Neural crest cell (in vitro differentiated cells): ENCODE measurements at places on chromosomes 1 and 21.

GRCh38 chr1:29409616-29410015 is 173.3 kb downstream of the PTPRU start:
- H3K27me3 ChIP-seq = peaks cover 27% of the 10 kb centered on the region
- H3K27ac ChIP-seq = no peak overlapping the region
- H3K4me1 ChIP-seq = no peaks in the 10 kb centered on the region
- H3K36me3 ChIP-seq = no peaks in the 10 kb centered on the region
- DNase-seq = no peak

GRCh38 chr1:41314376-41315145 is 46.7 kb upstream of the FOXO6 start:
- no peaks in the 10 kb centered on the region for H3K36me3 ChIP-seq
- no peak overlapping the region for H3K4me3 ChIP-seq
- H3K27me3 ChIP-seq = peaks cover 4% of the 10 kb centered on the region
- no peak for DNase-seq

GRCh38 chr1:199646761-199647160 is 380.7 kb upstream of the NR5A2 start:
- no peaks in the 10 kb centered on the region for H3K4me1 ChIP-seq
- no peak for DNase-seq
- no peaks in the 10 kb centered on the region for H3K36me3 ChIP-seq
- H3K4me3 ChIP-seq = no peak overlapping the region
- no peaks in the 10 kb centered on the region for H3K27me3 ChIP-seq
- H3K27ac ChIP-seq = no peak overlapping the region

DNA sequence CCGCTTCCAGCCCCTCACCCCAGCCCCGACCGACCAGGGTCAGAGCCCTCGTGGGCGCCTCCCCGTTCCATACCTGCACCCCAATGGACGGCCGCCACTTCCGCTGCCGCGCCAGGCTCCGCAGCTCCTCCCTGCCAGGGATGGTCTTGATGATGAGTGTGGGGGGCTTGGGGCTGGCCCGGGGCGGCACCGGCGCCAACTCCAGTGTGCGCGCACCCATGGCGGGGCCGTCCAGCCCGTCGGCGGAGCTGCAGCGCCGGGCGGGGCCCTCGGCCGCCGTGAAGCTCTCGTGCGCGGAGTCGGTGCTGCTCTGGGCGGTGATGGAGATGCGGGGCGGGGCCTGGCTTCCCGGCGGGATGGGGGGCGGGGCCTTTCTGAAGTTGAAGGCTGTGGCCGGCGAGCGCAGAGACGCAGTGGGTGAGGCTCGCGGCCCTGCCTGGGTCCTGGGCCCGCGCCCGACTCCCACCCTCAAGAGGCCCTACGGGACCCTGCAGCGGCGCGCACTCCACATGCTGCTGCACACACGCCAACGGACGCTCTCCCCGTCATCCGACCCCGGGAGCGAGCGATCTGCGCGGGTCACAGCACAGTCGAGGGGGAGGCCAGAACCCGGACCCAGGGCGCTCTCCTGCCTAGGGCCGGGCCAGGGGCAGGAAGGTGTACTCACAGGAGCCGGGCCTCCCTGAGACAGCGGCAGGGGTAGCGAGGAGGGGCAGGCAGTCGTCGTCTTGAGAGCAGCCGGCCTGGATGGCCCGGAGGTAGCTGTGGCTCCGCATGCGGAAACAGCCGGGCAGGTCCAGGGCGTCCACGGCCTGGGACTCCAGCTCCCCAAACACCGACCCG is 26.1 kb upstream of the SMIM12 start:
- no peak overlapping the region for H3K27ac ChIP-seq
- peak; percentile 62 for DNase-seq
- H3K4me1 ChIP-seq = no peaks in the 10 kb centered on the region
- peaks cover 91% of the 10 kb centered on the region for H3K27me3 ChIP-seq

DNA sequence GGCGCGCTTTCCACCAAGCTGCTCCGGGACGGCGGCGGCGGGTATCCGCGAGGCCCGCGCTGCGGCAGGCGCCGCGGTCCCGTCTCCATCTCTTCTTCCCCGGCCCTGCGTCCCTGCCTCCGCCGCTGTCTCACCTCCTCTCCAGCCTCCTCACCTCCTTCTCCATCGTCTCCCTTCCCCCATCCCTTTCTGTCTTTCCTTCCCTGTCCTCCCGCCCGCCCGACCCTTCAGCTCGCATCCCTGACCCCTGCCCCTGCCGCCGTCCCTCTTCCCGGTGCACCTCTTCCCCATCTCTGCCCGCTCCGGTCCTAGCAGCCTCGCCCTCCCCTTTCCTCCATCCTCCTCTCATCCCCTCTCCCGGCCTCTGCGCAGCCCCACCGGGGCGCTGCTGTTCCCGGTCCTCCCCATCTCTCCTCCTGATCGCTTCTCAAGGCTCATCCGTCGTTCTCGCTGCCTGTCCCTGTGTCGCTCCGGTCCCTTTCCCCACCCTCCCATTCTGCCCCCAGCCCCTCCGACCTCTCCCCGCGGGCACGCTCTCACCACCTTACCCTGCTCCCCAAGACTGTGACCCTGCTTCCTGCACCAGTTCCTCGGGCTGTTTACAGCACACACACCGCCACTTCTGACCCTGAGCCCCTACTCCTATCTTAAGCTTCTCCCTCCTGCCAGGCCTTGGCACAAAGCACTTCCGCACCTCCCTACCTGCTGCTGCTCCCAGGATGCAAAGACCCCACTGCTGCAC is 760 bp upstream of the NPHP4 start:
- H3K27me3 ChIP-seq = peaks cover 11% of the 10 kb centered on the region
- peaks cover 23% of the 10 kb centered on the region for H3K4me1 ChIP-seq
- no peaks in the 10 kb centered on the region for H3K36me3 ChIP-seq
- H3K4me3 ChIP-seq = peak overlapping the region; percentile 96

DNA sequence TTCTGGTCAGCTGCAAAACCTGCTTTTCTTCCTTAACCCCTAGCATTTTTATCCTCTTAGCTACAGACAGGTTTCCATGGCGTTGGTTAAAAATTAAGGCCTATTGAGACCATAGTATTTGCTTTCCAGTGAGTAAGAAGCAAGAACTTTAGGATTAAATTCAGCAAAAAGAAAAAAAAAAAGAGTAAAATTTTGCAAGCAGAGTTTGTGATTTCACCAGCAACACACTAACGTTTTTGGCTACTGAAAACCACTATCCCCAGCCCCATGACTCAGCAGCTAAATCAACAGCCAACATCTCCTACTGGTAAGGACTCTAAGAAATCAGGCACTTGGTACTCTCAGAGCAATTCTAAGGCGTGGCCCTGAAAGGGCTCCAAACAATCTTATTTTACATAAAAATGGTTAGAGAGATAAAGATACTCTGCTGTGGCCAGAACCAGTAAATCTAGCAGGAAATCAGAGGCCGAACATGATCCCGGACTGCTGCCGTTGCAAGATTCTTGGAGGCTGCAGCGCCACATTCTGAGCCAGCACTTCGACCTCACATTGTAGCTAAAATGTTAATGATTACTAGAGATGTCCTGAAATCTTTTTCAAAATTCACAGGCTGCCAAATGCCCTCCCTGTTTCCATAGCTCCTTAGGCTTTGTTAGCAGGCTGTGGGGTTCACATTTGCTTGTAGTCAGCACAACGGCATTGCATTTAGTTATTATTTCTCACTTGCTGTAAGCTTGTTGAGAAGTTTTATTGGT is 1.6 kb upstream of the ENO1 start:
- peak overlapping the region; percentile 91 for H3K4me3 ChIP-seq
- H3K4me1 ChIP-seq = peaks cover 40% of the 10 kb centered on the region
- peaks cover 4% of the 10 kb centered on the region for H3K27me3 ChIP-seq

DNA sequence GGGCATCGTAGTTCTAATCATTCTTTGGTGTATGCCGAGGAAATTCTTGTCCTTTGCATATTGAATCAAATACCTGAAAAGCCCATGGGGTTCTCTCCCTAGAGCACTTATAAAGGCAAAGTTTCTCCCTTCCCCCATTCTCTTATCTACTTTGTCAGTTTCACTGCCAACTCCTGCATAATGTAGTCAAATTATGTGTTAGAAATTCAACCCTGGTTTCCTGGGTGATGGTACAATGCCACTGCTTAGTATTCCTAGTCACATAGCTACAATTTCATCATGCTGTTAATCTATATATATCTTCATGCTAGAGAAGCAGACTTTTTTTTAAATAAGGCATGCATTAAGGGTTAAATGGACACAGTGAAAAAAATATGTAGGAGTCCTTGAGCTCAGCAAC is 119.0 kb downstream of the PDE4B start:
- H3K4me3 ChIP-seq = no peak overlapping the region
- no peaks in the 10 kb centered on the region for H3K36me3 ChIP-seq
- H3K4me1 ChIP-seq = peaks cover 26% of the 10 kb centered on the region
- H3K27me3 ChIP-seq = no peaks in the 10 kb centered on the region

GRCh38 chr1:45827256-45827655 is 23.8 kb downstream of the MAST2 start:
- peaks cover 26% of the 10 kb centered on the region for H3K36me3 ChIP-seq
- H3K27ac ChIP-seq = no peak overlapping the region
- H3K4me3 ChIP-seq = no peak overlapping the region

GRCh38 chr1:90854397-90854924 is 137.4 kb upstream of the BARHL2 start:
- H3K4me1 ChIP-seq = peaks cover 27% of the 10 kb centered on the region
- DNase-seq = no peak
- no peaks in the 10 kb centered on the region for H3K36me3 ChIP-seq
- peaks cover 28% of the 10 kb centered on the region for H3K27me3 ChIP-seq
- H3K27ac ChIP-seq = no peak overlapping the region

- no peak overlapping the region for H3K27ac ChIP-seq
- H3K4me3 ChIP-seq = no peak overlapping the region
- no peaks in the 10 kb centered on the region for H3K27me3 ChIP-seq
Measured at GRCh38 chr1:172545396-172546004, 12.6 kb downstream of the SUCO start.

DNA sequence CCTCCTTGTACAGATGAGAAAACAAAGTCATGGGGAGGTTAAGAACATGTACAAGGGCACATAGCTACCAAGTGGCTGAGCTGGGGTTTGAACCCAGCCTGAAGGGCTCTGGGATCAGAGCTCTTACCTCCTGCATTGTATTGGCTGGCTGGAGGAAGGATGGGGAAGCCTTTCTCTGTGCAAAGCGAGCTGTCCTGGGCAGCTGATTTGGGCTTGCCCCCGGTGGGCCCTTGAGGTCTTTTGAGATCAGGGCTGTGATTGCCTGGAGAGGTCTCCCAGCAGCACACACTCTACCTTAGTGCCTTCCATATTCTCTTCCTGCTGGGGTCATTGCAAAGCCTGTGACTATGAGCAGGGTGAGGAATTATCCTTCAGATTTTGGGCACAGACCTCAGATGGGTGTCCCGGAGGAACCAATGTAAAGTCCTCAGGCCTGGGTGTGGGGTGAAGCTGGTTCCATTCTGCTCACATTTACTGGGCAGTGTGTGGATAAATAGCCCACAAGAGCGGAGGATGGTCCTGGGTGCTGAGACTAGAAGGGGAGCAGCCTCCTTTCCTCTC is 53.3 kb upstream of the EPS8L3 start:
- peaks cover 32% of the 10 kb centered on the region for H3K4me1 ChIP-seq
- no peaks in the 10 kb centered on the region for H3K27me3 ChIP-seq
- DNase-seq = no peak
- peaks cover 4% of the 10 kb centered on the region for H3K36me3 ChIP-seq
- no peak overlapping the region for H3K4me3 ChIP-seq
- H3K27ac ChIP-seq = no peak overlapping the region

- no peak overlapping the region for H3K4me3 ChIP-seq
- H3K27ac ChIP-seq = peak overlapping the region; percentile 54
- DNase-seq = no peak
- H3K27me3 ChIP-seq = no peaks in the 10 kb centered on the region
Measured at GRCh38 chr1:147652306-147652705, 18.0 kb downstream of the ACP6 start.

DNA sequence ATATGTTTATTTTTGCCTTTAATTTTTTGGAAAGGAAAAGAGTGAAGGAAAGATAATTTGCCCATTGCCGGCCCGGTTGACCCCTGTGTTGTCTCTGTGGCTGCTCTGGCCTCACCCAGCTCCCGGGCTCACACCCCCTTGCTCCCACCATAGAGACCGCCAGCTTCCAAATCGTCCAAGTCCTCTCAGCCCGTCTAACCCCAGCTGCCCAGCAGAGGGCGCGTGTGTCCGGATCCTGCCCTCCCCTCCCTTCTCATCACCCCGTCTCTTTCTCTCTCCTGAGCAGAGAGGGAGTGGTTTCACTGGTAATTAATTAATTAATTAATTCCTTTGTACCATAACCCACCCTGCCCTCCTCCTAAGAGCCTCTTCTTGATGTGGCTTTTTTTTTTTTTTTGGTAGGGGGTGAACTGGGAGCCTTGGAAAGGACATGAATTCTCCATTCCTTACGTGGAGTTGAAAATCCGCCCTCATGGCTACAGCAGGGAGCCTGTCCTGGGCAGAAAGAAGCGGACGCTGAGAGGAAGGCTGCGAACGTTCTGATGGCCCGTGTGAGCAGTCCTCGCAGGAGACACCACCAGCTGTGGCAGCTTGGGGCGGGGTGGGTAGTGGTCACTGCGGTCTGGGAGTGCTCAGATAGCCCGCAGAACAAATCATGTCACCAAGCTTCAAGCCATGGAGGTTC is 45.9 kb downstream of the KIAA0040 start:
- peak; percentile 83 for DNase-seq
- peaks cover 14% of the 10 kb centered on the region for H3K27me3 ChIP-seq
- H3K27ac ChIP-seq = no peak overlapping the region
- peaks cover 15% of the 10 kb centered on the region for H3K4me1 ChIP-seq

- H3K4me1 ChIP-seq = peaks cover 36% of the 10 kb centered on the region
- no peaks in the 10 kb centered on the region for H3K27me3 ChIP-seq
- H3K4me3 ChIP-seq = peak within 1 kb of the TSS; percentile 23
- DNase-seq = no peak
- peaks cover 17% of the 10 kb centered on the region for H3K36me3 ChIP-seq
Measured at GRCh38 chr1:150507912-150508864, at the start of gene ECM1. Gene ECM1 (plus strand): TSS chr1:150508109. CDS start chr1:150508210, 101 bp downstream.

GRCh38 chr21:44687671-44688070 is 5.7 kb upstream of the KRTAP12-1 start:
- H3K4me3 ChIP-seq = no peak overlapping the region
- DNase-seq = no peak
- H3K27me3 ChIP-seq = peaks cover 59% of the 10 kb centered on the region
- peaks cover 6% of the 10 kb centered on the region for H3K4me1 ChIP-seq
- peaks cover 2% of the 10 kb centered on the region for H3K36me3 ChIP-seq

DNA sequence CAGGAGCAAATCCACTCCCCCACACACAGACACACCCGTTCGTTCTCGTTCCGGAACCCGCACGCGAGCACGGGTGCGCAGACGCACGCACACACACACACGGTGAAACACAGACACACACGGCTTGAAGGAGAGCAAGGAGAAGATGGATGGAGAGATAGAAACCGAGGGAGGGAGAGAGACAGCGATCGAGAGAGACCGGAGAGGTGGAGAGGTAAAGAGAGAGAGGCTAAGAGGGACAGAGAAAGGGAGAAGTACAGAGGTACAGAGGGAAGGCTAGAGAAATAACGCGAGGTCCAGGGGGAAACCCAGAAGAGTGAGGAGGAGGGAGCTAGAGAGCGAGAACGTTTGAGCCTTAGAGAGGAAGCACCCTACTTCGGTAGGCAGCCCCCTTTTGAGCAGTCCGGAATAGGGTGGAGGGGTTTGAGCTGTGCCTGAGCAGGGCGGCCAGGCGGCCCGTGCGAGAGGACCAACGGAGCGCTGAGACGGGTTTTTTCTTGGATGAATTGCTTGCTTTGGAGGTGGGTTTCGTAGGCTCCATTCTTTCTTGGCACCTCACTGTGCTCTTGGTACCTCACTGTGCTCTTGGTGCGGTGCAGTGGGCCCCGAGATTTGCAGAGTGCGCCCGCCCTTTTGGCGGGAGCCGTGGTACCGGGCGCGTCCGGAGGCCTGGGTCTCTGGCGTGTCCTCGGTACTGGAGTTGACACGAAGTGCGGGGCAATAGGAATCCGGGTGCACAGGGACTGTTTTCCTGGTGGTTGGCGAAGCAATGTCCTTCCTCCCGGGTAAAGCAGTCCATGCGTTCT is 88.4 kb upstream of the RHOU start:
- DNase-seq = no peak
- H3K27me3 ChIP-seq = peaks cover 51% of the 10 kb centered on the region
- H3K4me1 ChIP-seq = peaks cover 26% of the 10 kb centered on the region
- no peaks in the 10 kb centered on the region for H3K36me3 ChIP-seq
- peak overlapping the region; percentile 9 for H3K27ac ChIP-seq
